SK-N-SH (cell line): ENCODE measurements at places on chromosomes 12 and 14. TPM values are rescaled to one million over a fixed set of nuclear protein-coding genes. Genes with fewer than 3 reads are reported as not detected.

Gene GLIPR1L2
- 0.13 and 0.24 TPM in 2 replicates for polyA plus RNA-seq

Gene RNASE2
- not detected in 2 replicates for polyA plus RNA-seq

Gene WNT1
- not detected in 2 replicates for polyA plus RNA-seq

Gene PSMA6
- polyA plus RNA-seq: 174 and 227 TPM in 2 replicates

Gene PNMA1
- 19.5 and 31.5 TPM in 2 replicates for polyA plus RNA-seq

Gene PTPRR
- 1.4 and 5.5 TPM in 2 replicates for polyA plus RNA-seq

Gene CCDC175
- polyA plus RNA-seq: not detected in 2 replicates

Gene MAX
- polyA plus RNA-seq: 96.2 and 103 TPM in 2 replicates

Gene NOP9
- 11.9 and 17.2 TPM in 2 replicates for polyA plus RNA-seq

Gene PIK3C2G
- 0.02 and 0.08 TPM in 2 replicates for polyA plus RNA-seq

Gene DAO
- polyA plus RNA-seq: not detected in 2 replicates

Gene JKAMP
- polyA plus RNA-seq: 95.4 and 146 TPM in 2 replicates

Gene SLC38A4
- polyA plus RNA-seq: 66.7 and 89.3 TPM in 2 replicates

Gene RFLNA
- polyA plus RNA-seq: 0.10 TPM in 1 of 2 replicates, not detected in the other

Gene GALNT6
- 0.47 and 0.74 TPM in 2 replicates for polyA plus RNA-seq

Gene KCNC2
- not detected in 2 replicates for polyA plus RNA-seq

Gene CAPZA3
- polyA plus RNA-seq: not detected in 2 replicates

Gene AKAP3
- 0.12 and 0.24 TPM in 2 replicates for polyA plus RNA-seq

Gene ANKS1B
- 1.8 and 2.3 TPM in 2 replicates for polyA plus RNA-seq

Gene SCN8A
- 7.1 and 9.7 TPM in 2 replicates for polyA plus RNA-seq

Gene TCL1B
- not detected in 2 replicates for polyA plus RNA-seq

Gene AQP5
- polyA plus RNA-seq: 0.08 and 0.10 TPM in 2 replicates

DNA sequence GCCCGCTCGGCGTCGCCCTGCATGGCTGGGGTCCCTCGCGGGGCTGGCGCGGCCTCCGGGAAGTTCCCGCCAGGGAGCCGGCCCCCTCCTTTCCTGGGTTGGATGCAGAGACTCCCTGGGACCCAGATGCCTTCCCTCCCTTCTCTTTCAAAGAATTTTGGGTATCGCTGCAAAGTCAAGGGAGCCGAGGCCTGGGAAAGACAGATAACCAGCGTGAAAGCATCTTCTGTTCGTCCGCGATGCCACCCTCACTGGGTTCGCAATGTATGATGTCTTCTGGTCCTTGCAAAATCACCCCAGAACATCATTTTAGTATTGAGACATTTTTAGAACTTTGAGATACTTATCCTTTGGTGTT is 451 bp downstream of the IRAK3 start:
- no peak for DNase-seq

DNA sequence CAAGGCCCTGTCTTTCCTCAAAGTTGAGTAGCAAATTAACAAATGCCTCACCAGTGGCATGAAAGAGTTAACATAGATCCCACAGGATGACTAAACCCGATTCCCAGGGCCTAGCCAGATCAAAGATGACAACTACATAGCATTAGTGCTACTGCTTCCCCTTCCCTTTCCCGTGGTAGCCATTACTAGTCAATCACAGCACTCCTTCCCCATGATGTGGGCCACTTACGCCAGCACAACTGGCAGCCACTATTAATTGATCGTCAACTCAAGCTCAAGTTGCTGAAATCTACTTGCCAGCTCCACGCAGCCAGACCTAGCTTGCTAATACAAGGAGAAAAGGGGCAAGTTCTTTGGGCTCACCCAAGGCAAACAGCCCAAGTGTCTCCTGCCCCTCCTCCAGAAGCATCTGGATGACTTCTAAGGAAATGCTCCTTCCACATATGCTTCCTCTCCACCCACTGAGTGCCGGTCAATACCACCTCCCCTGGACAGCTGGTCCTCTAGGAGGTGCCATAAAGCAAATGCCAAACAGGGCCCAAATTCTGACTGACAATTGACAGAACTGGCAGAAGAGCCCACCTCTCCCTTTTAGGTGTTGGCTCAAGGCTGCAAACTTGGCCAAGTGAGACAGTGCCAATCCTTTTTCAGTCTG is 72.6 kb downstream of the NUAK1 start:
- DNase-seq: no peak

GRCh38 chr12:105667973-105668743 is 337.7 kb downstream of the C12orf75 start:
- no peak for DNase-seq

DNA sequence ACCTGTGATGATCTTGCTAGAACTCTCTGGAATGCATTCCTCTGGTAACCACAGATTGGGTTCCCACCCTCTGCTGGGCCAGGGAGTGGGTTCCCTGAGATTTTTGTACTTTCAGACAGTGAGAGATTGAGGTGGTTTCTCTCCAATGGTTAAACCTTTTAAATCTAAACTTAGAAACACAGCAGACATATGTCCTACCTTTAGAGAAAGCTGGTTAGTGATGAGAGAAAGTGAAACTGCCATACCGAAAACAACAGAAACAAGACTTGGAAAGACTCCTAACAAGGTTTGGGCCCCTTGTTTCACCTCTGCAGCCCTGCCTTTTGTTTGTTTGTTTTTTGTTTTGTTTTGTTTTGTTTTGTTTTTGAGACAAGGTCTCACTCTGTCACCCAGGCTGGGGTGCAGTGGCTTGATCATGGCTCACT is 9.7 kb upstream of the SGPP1 start:
- DNase-seq: no peak

DNA sequence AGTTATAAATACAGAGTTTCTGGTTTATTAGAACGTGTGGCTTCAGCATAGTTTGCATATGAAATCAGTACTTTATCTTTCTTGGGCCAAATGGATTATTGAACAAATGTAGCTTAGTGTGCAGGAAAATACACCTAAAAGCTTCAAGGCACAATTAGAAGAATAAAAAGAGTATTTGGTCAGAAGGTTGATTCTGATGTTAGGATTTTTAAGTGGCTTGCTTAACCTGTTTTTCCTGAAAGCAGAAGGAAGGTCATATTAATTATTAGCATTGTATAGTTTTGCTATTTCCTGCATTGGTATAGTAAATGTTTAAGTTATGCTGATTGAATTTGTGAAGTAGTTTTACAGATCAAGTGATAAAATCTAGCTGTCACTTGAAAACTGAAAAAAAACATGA is 31.0 kb upstream of the GNS start:
- no peak for DNase-seq

GRCh38 chr14:49303946-49304516 is 282.1 kb downstream of the RPS29 start:
- no peak for DNase-seq

DNA sequence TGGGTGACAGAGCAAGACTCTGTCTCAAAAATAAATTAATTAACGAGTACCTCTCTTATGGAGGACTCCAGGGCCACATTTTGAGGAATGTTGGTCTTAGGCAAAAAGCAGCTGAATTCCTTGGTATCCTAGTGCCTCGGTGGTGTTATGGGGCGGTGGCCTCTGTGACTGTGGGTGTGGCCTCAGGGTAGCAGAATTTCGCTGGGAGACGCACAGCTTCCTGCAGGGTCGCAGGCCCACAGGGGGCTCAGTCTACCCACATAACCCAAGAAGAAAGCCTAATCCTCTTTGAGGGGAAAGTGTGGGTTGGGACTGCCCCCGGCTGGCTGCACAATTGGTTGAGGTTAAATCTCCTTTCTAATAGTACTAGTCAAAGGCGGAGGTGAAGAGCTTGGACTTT is 11.2 kb upstream of the SERPINA4 start:
- no peak for DNase-seq

DNA sequence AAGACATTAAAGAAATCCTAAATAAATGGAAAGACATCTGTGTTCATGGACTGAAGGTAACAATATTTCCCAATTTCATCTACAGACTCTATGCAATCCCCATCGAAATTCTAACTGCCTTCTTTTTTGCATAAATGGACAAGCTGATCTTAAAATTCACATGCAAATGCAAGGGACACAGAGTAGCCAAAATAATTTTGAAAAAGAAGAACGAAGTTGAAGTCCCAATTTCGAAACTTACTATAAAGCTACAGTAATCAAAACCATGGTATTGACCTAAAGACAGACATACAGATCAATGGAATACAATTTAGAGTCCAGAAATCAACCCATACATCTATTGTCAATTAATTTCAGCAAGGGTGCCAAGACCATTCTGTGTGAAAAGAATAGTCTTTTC is 16.4 kb upstream of the CD27 start:
- DNase-seq: no peak

DNA sequence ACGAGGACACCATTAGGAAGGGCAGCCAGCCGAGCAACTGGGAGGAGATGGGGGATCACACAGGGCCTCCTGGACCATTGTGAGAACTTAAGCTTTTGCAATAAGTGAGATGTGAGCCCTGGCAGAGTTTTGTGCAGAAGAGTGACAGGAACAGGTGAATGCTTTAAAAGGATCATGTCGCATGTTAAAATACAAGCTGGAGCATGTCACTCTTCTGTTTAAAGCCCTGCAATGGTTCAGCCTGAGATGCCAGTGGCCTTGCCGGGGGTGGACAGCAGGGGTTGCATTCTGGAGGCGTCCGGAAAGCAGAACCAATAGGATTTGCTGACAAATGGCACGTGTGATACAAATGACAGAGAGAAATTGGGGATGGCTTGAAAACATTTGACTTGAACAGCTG is 137.5 kb upstream of the RFLNA start:
- no peak for DNase-seq

- no peak for DNase-seq
These were observed 6.8 kb downstream of the LTA4H start for GRCh38 chr12:96028538-96028937.

GRCh38 chr12:46664761-46665287 is 161.0 kb downstream of the SLC38A4 start:
- no peak for DNase-seq

DNA sequence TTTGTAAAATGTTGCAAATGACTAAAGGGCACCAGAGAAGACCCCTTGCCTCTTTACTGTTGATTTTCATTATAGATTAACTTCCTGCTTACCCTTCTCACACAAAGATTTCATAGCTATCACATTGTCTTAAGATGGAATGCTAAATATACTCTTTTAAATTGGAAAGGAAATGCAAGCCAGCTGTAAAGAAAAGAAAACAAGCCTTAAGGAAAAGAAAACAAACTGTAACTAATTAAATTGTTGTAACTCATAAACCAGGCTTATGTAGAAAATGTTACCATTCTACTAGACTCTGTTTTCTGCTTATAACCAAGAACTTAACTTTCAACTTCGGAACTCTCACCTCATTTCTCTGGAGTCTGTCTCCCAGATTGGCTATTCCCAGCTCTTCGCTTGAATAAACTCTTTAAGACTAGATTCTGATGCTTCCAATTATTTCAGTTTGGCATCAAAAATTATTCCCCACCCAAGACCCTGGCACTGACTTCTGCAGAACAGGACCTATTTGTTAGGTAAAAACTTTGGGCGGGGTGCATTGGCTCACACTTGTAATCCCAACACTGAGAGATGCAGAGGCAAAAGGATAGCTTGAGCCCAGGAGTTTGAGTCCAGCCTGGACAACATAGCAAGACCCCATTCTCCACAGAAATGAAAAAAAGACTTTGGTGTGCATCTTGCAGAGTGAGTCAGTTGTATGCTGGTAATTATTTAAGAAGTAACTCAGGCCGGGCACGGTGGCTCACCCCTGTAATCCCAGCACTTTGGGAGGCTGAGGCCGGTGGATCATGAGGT is 36.6 kb upstream of the CIT start:
- no peak for DNase-seq

DNA sequence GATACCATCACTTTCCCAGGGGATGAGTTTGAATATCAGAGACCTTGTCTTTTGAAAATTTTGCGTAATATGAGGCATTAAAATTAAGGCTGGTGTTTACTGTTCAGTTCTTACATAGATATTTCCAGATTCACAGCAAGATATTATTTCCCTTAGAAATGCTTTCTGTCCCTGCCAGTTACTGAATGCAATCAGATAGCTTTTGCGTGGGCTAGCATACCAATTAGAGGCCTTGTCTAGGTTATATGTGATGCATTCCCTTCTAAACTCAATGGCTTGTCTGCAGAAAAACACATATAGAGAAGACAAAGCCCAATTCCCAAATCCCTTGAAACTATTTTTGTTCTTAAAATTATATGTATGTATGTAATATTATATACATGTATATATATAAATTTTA is 167.8 kb downstream of the RMST start:
- DNase-seq: no peak

GRCh38 chr12:65606008-65606766 is 218.1 kb upstream of the HMGA2 start:
- DNase-seq: no peak

GRCh38 chr12:40469736-40470135 is 222.5 kb upstream of the CNTN1 start:
- DNase-seq: peak; percentile 4

DNA sequence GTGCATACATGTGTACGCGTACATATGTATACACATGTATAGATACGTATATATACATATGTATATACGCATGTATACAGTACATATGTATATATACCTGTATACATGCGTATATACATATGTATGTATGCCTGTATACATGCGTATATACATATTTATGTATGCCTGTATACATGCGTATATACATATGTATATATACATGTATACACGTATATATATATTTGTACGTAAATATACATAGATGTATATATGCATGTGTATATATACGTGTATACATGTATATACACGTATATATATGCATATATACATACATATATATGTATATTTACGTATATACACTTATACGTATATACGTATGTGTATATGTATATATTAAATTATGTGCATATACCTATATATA is 93.9 kb upstream of the ABCD2 start:
- DNase-seq: no peak

- DNase-seq: no peak
These were observed 50.4 kb downstream of the DYRK2 start for GRCh38 chr12:67698672-67699581.

DNA sequence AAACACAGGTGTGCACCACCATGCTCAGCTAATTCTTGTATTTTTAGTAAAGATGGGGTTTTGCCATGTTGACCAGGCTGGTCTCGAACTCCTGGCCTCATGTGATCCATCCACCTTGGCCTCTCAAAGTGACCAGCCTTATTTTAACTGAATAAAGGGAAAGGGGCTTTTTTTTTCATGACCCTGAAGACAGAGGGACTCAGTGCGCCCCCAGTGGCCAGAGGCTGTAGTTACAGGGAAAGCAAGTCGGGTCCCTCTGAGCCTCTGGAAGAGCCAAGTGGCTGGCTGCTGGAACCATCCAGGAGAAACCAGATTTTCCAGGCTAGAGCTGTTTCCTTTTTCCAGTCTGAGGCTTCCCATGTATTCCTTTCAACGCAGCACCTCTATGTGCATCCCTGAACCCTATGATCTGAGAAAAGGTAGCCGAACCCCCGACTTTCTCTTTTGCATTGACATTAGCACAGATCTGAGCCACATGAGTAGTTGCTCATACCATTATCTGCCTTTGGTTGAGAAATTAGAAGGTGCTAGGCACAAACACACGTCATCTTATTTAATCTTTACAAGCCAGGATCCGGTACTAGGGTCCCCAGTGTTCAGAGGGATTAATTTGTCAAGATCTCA is 342.7 kb downstream of the CACNA1C start:
- peak; percentile 78 for DNase-seq

GRCh38 chr14:26191671-26192070 is 406.2 kb downstream of the NOVA1 start:
- DNase-seq: no peak

- no peak for DNase-seq
These were observed 121.7 kb upstream of the FUT8 start for GRCh38 chr14:65290830-65291229.

GRCh38 chr14:22282949-22283348 is 306.1 kb downstream of the DAD1 start:
- DNase-seq: no peak

- DNase-seq: peak; percentile 87
These were observed at the start of gene TMCC3 for GRCh38 chr12:94650143-94651056. Gene TMCC3 (minus strand): TSS chr12:94650557. CDS start chr12:94650430, 127 bp downstream.

- DNase-seq: no peak
These were observed 49.1 kb downstream of the CCDC85C start for GRCh38 chr14:99554757-99555531.
